Activated CD8-positive, alpha-beta memory T cell treated with anti-CD3 and anti-CD28 coated beads for 4 hours (primary cell): ENCODE measurements at places on chromosomes 6 and 20.

DNA sequence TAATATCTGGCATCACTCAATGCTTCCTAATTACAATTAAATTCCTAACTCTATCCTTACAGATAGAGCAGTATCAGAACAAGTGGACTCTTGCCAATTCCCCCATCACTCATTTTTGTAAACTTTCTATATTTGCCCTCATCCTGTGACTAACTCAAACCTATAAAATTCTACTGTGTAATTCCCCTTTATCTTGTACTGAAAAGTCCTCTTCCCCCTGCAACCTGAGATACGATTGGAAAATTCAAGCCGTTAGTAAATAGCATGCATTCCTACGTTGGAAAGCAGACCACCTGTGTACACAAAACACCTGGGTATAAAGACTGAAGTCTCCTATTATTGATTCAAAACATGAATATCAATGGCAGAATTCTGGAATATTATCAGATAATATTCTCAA lies 70.4 kb upstream of the KCNQ5 start:
- DNase-seq: no peak

- no peak for DNase-seq
These were observed 6.0 kb downstream of the PCMT1 start for GRCh38 chr6:149755300-149756260.

DNA sequence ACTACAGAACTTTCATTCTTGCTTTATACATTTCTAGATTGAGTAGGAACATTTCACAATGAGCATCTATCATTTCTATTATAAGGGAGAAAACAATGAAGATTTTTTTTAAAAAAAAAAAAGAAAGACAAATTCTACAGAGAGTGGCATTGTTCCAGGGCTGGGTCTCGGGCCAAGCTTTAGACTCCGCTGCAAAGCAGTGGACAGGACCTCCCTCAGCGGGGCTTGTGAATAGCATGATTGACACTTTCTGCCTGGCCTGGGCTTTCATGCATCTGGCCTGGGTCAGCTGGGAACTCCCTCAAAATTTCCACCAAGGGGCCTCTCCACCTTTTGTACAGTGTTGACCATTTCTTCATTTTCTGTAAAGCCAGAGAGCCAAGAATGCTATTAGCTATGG lies 55.8 kb upstream of the HIVEP2 start:
- no peak for DNase-seq

- DNase-seq: no peak
These were observed 81.7 kb upstream of the RIPOR2 start for GRCh38 chr6:25017486-25017885.

GRCh38 chr6:30670760-30671527 lies 1.9 kb downstream of the DHX16 start:
- DNase-seq: no peak

DNA sequence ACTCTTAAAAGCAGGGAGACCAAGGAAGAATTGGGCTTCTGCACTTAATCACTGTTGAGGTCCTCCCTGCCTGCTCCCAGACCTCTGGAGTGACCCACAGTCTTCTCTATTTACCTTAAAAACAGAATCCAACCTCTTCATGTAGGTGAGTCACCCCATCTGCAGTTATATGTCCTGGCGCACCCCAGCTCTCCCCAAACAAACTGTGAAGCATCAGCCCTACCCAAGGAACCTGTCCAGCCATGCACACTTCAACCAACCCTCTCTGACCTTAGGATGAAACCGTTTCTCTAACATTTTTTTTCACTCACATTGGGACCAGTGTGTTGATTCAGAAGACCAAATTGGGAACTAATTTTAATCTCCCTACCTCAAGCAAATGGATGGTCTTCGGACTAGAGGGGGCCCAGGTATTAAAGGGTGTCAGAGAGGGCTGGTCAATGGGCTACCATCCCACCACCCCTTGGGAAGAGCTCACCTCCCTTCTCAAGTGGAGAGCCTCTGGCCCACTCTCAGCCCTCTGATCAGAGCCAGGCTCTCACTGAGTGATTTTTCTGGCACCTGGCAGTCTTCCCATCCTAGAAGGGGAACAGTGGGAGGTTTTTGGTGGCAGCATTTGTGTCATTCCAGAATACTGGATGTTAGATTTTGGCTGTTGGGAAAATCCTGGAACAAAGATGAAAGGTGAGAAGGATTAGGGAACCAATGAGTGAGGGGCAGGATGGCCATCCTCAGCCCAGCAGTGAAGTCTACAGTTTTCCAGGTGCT lies 203.6 kb downstream of the LRFN2 start:
- no peak for DNase-seq

- no peak for DNase-seq
These were observed 58.5 kb downstream of the PLAGL1 start for GRCh38 chr6:143949535-143949934.

DNA sequence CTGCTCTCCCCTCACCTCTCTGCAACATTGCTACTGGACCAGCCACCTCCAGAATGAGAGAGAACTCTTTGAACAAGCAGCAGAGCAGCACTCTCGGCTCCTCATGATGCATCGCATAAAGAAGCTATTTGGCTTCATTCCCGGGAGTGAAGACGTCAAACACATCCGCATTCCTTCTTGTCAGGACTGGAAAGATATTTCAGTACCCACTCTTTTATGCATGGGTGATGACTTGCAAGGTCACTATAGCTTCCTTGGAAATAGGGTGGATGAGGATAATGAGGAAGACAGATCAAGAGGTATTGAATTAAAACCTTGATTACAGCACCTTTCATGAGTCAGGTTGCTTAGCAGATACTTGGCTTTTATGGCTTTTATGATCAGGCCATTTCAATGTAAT lies 4.3 kb downstream of the CALHM4 start:
- no peak for DNase-seq

- DNase-seq: no peak
These were observed 10.9 kb downstream of the MOCS1 start for GRCh38 chr6:39923394-39923793.

- DNase-seq: no peak
These were observed 1289.1 kb upstream of the ADGRB3 start for GRCh38 chr6:67345946-67346345.

- no peak for DNase-seq
These were observed 22.2 kb upstream of the VEGFA start for GRCh38 chr6:43747784-43748183.

GRCh38 chr6:102215425-102215824 lies 821.9 kb downstream of the GRIK2 start:
- DNase-seq: no peak

DNA sequence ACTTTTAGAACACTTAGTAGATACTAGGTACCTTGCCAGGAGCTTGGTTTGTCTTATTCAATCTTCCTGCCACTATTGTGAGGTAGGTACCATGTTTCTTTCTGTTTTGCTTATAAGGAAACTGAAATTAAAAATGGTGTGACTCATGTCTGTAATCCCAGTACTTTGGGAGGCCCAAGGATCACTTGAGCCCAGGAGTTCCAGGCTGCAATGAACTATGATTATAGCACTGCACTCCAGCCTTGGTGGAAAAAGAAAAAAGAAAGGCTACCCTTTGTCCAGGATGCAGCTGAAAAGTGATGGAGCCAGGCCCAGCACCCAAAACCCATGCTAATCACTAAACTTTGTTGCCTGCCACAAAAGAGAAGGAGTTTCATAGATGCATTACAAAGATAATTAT lies 34.1 kb upstream of the LAMA4 start:
- DNase-seq: no peak

- no peak for DNase-seq
These were observed 16.2 kb downstream of the L3MBTL3 start for GRCh38 chr6:130034378-130035146.

DNA sequence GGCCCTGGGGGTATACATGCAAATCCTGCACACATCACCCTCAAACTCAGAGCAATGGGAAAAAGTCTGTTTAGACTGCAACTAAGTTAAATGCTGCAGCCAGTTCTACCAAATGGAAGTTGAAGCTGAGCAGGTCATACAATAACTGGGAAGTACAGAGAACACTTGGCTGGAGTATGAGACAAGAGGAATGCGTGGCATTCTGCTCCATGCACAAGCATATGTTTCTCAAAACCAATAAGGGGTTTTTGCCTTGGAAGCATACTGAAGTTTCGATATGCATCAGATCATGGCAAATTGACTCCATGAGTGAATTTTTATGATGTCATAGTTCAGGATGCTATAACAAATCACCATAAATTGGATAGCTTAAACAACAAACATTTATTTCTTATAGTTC lies 193.8 kb downstream of the COL12A1 start:
- DNase-seq: no peak

GRCh38 chr6:44054721-44055559 lies 72.3 kb downstream of the MRPL14 start:
- DNase-seq: no peak

DNA sequence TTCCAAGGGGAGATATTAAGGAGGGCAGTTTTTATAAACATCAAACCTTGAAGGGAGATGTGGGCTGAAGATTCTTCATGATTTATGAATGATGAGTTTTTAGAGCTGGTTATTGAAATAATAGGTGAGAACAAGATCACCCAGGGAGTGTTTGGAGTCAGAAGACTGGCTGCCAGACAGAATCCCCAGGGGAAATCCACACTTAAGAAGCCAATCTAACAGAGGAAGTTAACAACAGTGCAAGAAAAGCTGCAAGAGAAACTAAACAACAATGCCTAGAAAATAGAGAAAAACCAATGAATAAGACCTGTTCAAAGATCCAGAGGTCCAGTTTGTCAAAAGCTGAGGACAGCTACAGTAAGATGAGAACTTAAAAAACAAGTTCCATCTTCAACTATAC lies 167.9 kb upstream of the MAN1A1 start:
- no peak for DNase-seq

DNA sequence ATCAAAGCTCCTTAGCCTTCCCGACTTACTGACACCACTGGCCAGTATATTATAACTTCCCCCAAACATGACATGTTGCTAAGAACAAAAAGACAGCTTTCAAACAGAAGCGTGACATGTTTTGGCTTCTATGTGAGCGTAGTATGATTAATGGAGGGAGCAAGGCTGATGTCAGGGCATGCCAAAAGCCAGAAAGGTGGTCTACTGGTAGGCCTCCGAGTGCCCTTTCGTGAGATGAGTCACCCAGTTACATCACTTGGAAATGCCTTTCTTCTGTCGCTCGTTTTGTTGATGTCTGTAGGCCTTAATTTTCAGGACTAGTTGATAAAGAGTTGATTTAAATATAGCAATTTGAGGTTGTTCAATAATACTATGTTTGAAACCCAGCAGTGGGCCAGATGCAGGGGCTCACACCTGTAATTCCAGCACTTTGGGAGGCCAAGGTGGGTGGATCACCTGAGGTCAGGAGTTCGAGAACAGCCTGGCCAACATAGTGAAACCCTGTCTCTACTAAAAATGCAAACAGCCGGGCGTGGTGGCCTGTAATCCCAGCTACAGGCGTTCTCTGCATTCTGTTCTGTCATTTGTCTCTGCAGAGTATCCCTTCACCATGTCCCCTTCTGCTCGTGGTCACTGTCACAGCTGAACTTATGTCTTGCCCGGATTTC lies 53.3 kb downstream of the CNKSR3 start:
- DNase-seq: no peak

GRCh38 chr6:142786476-142786875 lies 158.5 kb downstream of the HIVEP2 start:
- no peak for DNase-seq

GRCh38 chr6:90715093-90715655 lies 128.3 kb upstream of the MAP3K7 start:
- no peak for DNase-seq

DNA sequence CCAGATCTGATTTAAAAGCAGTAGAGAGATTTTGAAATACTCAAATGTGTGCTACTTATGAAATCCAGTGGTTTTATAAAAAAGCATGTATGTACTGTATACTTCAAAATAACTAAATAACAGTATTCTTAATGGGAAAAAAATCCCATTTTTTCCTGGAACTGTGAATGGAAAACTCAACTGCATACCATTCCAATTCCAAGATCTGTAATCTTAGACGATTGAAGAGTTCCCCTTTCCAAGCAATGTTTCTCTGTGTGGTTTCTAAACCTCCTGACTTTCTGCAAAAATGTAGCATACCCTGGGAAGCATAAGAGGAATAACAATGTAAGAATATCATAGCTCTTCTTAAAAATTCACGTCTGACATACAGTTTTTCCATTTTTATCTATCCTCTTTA lies 40.3 kb upstream of the HIVEP2 start:
- DNase-seq: no peak

DNA sequence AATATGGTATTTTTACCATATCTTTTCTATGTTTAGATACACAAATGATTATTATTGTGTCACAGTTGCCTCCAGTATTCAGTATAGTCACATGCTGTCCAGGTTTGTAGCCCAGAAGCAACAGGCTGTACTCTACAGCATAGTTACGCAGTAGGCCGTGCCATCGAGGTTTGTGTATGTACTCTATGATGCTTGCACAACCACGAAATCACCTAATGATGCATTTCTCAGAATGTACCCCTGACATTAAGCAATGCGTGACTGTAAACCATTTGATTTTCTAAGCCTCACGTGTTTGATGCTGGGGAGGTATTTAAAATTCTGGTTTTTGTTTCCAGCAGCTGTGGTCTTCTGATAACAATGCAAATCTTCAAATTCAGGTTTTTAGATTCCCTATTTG lies 207.6 kb downstream of the UST start:
- no peak for DNase-seq

DNA sequence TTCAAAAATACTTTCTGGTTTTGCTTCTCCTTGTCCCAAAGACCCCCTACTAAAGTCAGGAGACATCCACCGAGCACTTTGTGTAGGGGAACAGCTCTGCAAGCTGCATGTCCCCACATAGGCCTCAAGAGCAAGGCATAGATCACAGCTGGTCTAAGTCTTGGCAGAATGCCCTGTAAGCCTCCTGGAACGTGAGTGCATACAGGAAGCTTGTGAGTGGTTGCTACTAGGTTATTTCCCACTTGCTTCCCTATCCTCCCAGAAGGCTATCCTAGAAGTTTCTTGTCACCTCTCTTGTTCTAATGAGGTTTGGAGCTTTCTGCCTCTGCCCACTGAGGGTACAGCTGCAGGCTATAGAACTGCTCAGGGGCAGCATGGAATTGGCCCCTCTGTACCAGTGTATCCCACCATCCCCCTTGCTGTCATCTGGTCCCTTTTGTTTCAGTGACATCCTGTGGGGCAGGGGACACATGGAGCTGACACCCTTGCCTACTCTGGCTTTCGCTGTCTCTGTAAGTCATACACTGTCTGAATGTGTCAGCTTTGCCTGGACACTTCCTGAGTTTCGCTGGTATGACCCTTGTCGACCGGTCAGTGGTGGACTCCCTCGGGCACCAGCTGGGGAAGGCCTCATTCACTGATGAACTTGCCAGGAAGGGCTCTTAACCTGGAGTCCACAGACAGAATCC lies 35.6 kb upstream of the KCNK16 start:
- DNase-seq: no peak

- no peak for DNase-seq
These were observed 367.2 kb downstream of the EPM2A start for GRCh38 chr6:145368075-145368474.

- DNase-seq: no peak
These were observed 91.0 kb downstream of the TMEM170B start for GRCh38 chr6:11628562-11628961.

DNA sequence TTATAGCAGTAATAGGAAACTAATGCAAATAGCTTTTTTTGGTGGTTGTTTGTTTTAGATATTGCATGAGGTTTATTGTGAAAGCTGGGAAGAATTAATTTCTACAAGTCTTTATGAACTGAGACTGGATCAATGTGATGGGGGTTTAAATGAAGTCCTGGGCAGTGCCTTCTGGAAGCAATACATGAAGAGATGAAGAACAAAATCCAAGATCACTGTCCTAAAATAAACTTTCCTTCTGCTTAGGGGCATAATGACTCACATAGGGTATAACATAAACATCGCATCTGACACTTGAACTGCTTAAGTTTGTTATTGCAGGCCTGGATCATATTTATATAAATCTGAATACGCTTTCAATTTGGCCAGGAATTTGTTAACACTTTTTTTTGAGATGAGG lies 20.9 kb upstream of the SHLD1 start:
- no peak for DNase-seq

GRCh38 chr6:149153100-149153499 lies 164.4 kb upstream of the TAB2 start:
- DNase-seq: no peak
